Fibroblast of mammary gland (primary cell): ENCODE measurements at places on chromosomes 2 and 18.
A peak's percentile ranks its signal among the peaks of the same experiment; 100 is the strongest.

GRCh38 chr2:40348038-40348437, 103.9 kb downstream of the SLC8A1 start:
- no peak for DNase-seq

GRCh38 chr18:25334588-25334987, 17.4 kb downstream of the ZNF521 start:
- no peak for DNase-seq

DNA sequence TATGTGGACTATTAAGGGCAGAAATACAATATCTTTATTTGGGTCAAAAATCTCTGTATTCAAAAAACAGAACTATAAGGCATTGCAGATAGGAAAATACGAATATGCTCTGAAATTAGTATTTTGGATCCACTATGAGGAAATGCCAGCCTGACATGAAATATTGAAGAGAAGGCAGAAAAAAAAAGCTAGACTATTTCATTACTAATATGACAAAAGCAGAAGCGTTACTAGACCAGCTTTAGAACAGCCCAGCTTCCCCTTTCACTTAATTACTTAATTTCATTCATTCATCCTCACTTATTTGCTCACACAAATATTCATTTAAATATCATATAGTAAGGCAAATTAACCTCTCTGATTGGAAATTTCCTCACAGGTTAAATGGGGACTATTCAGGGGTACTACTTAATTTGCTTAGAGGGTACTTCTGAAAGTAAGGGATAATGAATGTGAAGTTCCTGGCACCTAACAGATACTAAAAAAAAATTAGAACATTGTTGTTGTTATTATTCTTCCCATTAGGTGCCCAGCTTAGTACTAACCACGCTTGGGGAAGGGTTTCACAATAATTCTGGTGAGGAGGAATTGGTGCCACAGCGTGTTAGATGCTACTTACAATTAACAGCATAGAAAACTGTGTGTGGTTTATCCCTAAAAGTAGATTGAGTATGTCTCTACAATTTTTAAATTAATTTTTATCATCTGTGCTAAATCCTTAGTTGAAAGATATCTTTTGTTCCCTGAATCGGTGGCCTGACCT, 71.1 kb upstream of the CTLA4 start:
- DNase-seq = no peak

DNA sequence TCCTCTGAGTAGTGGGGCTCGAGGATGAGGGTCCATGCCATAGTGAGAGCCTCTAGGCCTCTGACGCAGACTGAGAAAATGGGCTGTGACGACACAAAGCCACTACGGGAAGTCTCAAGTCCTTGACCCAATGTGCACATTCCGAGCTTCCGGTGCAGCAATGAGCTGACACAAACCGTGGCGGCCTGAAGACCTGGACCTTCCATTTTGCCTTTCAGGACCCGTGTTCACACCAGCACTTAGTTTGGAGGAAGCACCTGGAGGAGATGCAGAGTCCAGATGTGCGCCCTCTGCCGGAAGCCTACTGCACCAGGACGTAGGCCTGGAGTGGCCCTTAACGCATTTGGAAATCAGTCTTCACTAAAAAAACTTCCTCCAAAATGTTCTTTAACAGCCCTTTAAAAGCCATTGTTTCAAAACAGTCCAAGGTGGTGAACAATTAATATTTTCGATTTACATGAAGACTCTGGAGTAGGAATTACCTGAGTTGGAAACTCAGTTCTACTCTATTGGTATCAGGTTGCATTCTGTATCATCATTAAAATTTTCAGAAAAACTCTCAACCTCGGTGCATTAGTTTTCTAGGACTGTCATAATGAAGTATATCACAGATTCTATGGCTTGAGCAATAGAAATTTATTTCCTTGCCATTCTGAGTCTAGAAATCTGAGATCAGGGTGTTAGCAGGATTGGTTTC, 33.9 kb downstream of the BMP10 start:
- DNase-seq = peak; percentile 26

DNA sequence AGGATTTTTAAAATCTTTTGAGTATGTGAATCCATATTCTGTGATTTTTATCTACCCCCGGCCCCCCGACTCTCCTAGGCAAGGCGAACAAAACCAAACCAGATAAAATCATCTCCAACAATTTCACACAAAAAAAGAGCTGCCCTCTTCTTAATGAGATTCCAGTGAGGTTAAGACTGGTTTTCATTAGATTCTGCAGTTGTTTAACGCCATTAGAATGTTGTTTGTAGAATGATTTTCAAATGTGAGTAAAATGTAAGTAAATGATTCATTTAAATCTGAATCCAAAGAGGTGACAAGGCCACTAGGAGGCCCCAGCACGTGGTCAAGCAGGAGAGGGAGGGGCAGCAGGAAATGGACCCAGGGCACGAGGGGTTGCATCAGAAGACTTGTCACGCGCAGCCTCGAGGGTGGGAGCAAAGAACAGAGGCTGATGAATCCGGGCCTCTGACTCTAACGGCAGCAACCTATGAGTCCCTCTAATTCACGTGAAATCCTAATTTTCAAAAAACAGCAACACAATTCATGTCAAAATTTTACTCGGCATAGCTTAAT, 24.3 kb upstream of the KLHL29 start:
- no peak for DNase-seq

- no peak for DNase-seq
Observed at GRCh38 chr2:177600917-177601316, 208.3 kb downstream of the AGPS start.

GRCh38 chr18:78681934-78682333, 297.7 kb upstream of the SALL3 start:
- no peak for DNase-seq

DNA sequence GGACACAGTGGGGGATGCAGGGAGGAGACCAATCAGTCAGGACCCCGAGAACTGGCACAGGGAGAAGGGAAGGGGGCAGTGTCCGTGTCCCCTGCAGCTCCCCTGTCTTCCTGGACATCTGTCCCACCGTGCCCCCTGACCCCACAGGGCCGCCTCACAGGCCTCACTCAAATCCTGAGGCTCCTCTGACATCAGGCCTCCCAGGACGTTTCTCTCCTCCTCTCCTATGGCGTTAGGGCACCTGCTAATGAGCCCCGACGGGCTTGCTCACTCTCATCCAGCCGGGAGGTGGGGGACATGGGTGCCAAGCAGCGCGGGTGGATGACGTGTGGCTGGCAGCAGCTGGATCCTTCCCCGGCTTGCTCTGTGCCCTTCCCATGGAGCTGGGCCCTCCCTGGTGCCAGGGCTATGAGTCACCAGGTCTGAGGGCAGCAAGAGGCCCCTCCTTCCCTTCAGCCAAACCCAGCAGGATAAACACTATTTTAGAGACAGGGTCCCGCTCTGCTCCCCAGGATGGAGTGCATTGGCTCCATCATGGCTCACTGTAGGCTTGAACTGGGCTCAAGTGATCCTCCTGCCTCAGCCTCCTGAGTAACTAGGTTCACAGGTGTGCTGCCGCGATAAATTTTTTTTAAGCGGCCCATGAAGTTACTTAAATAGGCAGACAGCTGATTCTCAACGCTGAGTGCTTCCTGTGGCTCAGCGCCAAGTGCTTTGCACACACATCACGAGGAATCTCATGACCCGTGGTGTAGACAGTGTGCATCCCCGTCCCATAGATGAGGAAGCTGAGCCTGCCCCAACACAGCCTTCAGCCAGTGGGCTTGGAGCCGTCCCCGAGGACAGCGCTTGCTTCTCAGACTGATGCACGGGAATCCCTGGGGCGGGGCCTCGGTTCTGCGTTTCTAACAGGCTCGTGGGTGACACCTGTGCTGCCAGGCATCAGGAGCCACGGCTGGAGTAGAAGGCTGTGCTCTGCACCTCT, 64.5 kb upstream of the HDAC4 start:
- DNase-seq = no peak

DNA sequence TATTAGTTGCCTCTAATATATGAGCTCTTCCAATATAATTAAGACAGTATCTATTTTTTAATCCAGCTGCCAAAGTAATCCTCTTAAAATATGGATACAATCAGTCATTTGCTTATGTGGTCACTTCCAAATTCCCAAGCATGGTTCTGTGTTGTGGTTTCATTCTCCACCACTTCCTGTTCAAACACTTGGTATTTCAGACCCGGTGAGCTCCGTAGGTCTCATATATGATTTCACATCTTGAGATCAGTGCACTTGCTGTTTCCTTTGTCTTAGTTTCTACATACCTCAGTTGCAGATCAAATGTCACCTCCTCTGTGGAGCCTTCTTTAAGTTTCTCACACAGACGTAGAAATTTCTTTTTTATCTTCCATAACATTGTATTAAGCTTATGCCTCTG, 254.2 kb downstream of the KCNS3 start:
- no peak for DNase-seq

DNA sequence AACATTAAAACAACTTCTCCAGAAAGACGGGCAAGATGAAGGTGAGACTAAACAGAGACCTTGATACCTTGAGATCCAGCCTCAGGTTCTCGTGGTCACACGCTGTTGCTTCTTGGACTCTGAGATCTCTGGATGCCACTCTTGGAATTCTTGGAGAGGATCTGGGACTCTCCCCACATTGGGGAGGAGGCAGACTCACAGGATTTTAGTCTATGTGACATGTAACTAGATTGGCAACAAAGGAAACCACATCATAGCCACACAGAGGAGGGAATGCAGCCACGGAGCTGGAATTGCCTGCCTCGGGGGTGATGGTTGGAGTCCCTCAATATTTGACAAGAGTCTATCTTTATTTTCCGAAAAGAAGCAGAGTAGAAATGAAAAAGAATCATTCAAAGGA, 78.8 kb upstream of the IGFBP5 start:
- DNase-seq = no peak

GRCh38 chr2:136117391-136117841, 533 bp downstream of the CXCR4 start:
- DNase-seq = peak; percentile 25

DNA sequence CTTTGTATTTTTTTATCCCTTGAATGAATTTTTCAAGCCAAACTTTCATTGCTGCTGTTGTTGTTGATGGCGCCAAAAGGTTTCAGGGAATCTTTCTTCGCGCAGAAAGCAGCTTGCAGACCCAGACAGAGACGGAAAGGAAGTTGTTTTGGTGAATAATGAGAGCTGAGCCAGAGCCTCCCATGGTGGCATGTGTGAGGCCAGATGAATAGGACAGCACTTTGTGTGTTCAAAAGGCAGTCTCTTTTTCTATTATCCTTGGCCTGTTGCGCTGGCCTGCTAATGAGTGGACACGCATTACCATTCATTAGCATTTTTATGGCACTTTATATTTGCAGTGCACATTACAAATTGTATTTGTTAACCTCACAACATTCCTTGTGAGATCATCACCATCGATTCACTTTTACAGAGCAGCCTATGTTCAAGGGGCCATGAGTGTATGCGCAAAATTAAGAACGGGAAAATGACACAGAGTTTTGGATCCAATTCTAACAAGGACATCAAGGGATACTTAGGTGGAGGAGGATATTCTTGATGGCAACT, 754.7 kb downstream of the BCL11A start:
- DNase-seq = no peak

DNA sequence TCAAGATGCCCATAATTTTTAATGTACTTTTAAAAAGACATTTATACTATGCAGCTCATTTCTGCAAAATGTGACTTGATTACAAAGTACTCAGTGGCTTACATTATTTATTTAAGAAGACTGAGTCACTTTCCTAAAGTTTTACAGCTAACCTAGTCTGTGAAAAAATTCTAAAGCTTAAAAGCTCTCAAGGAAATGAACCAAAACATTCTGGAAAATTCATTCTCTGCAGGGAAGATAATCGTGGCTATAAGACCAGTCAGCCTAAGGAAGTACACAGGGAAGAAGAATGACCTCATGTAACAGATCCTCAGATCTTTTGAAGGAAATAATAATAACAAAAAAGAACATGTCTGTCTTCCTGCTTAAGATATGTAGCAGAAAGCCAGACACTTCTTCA, 232.1 kb upstream of the STK17B start:
- DNase-seq = peak; percentile 40

- DNase-seq = no peak
Observed at GRCh38 chr2:211161236-211161635, 604.8 kb downstream of the CPS1 start.
